ENCODE measurements at places on chromosomes 5 and 9.

DNA sequence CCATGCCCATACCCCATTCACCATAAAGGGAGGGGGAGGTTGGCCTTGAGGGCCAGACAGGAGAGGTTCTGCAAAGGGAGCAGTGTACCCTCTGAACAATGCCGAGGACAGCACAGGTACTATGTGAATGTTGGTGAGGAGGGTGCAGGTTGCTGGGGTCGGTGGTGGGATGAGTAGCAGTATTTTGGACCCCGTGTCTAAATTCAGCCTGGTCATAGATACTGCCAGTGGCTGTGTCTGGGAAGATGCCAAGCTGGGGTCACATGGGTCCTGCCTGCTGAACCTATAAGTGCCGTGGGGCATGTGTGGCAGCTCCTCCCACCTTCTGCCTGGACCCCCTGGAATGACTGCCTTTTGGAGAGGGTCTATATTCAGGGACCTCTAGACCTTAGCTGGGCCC lies 11.4 kb upstream of the SPINK4 start:
- no peak for DNase-seq

GRCh38 chr5:79456890-79457583 lies 56.9 kb downstream of the HOMER1 start:
- DNase-seq = no peak

- DNase-seq = no peak
Measured at GRCh38 chr9:125570246-125570645, 136.8 kb downstream of the MAPKAP1 start.

DNA sequence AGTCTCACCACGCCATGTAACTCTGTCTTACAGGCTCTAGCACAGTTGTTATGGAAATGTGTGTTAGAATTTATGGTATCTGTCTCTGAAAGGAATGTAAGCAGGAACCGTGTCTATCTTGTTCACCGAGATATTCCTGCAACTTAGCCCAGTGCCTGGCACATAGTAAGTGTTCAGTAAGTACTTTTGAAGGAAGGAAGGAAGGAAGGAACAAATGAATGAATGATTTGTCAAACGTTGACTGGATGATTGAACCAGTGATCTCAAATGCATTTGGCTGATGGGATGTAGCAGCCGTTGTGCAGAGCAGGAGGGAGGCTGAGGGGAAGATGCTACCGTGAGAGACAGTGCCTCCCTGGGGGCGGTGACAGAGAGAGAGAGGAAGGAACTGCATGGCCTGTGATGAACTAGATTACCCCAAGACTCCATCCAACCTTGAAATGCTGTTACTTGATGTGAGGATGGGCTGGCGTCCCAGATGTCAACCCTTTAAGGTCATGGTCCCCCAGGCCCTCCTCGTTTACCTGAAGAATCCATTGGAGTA lies 47.5 kb upstream of the PPARGC1B start:
- DNase-seq = no peak

- no peak for DNase-seq
Measured at GRCh38 chr5:13624283-13625074, 320.0 kb downstream of the DNAH5 start.

- DNase-seq = no peak
Measured at GRCh38 chr5:151461312-151461711, 13.9 kb downstream of the SLC36A1 start.

GRCh38 chr5:124439609-124440008 lies 306.8 kb downstream of the ZNF608 start:
- no peak for DNase-seq
